NT2/D1 (cell line): ENCODE measurements at places on chromosomes 12 and 14.
A peak's percentile ranks its signal among the peaks of the same experiment; 100 is the strongest.

DNA sequence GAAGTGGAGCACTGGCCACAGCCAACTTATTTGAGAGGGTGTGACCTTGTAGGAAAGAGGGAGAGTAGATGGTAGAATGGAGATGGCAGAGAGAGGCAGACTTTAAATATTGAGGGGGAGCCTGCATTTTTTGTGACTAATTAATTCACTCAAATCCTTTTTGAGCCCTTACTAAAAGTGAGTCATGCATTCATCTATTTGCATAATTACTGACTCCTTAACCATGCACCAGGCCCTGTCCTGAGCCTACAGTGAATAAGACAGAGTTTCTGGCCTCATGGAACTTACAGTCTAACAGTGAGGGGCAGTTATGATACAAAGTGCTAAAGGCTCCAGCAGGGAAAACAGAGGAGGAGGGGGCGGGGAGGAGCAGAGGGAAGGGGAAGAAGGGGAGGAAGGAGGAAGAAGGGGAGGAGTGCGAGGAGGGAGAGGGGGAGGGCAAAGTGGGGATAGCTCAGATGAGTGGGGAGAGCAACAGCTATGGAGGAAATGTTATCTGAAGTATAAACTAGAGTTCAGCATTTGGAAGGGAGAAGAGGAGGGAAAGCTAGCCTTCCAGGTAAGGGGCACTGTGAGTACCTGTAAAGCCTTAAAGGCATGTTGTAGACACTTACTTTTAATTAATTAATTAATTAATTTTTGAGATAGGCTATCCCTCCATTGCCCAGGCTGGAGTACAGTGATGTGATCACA lies 7.5 kb upstream of the CTDSP2 start:
- no peak for DNase-seq

- no peak for DNase-seq
Observed at GRCh38 chr14:68777644-68778043, 15.2 kb downstream of the ZFP36L1 start.

- no peak for DNase-seq
Observed at GRCh38 chr14:92341791-92342190, 18.8 kb downstream of the SLC24A4 start.

GRCh38 chr12:55068416-55069010 lies 48.7 kb downstream of the NEUROD4 start:
- DNase-seq, result peak; percentile 84

DNA sequence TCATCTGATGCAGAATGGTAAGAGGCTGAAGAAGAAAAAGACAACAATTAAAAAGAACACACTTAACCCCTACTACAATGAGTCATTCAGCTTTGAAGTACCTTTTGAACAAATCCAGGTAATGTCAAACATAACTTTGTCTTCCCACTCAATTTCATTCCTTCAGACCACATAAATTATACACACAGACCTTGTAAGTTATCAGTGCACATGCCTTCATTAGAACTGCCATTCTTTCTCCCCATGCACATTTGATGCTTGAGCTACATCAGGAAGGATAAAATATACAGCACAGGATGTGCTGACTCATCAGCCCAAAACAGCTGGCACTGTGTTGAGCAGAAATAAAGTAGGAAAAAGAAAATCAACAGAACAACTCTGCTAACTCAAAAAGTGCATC lies 246.7 kb downstream of the PAWR start:
- DNase-seq, result no peak

DNA sequence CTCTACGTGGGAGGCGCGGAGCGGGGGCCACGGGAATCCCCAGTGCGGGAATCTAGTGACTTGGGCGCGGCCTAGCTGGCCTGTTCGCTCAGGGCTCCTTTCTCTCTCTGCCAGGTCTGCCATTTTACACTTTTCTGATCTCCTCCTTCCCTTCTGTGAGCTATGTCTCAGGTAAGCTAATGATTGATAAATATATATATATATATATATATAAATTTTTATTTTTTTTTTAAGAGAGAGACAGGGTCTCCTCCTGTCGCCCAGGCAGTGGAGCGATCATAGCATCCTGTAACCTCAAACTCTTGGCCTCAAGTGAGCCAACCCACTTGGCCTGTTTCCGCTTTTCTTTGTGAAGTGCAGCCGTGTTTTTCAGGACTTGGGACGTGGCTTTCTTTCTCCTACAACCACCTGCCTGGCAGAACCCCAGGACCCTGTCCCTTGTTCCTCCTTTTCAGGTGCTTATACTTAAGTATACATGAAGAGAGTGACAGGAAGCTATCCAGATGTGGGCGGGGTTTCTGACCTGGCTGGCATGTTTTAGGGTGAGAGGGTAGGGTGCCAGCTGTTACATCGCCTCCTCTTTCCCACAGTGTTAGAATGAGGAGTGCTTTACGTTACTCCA lies 547 bp downstream of the ZNF140 start:
- no peak for DNase-seq

GRCh38 chr14:104293851-104294627 lies 155.7 kb downstream of the KIF26A start:
- DNase-seq, result no peak

DNA sequence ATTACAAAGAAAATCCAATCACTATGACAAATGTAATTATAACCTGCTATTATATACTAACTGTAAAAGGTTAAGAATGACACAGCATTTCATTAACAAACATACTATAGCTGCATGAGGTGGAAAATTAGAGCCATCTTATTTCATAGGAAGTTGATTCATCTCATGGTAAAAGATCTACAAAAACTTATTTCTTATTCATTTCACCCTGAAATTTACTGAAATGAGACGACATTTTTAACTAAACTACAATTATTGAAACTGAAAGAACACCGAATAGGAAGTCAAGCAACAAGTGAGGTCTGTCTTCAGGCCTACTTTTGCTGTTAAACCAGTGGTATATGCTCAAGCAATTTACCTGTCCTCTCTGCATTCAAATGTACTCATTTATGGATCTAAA lies 87.2 kb downstream of the CEP83 start:
- DNase-seq, result no peak

DNA sequence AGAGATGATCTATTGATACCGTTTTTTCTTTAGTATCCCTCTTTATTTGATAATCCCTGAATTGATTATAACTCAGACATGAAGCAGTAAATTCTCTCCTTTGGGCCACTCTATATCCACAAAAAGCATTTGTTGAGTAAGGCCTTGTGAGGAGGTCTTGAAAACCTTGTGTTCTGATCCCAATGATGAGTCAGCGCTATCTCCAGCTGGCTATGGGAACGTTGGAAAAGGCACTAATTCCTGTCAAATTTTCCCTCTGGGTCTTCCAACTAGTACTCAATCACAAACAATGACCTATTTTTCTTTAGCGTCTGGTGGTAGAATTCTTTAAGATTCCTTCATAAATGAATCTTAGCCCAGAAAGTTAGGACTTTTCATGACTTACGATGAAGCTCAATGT lies 168.4 kb upstream of the LRIG3 start:
- DNase-seq, result no peak

DNA sequence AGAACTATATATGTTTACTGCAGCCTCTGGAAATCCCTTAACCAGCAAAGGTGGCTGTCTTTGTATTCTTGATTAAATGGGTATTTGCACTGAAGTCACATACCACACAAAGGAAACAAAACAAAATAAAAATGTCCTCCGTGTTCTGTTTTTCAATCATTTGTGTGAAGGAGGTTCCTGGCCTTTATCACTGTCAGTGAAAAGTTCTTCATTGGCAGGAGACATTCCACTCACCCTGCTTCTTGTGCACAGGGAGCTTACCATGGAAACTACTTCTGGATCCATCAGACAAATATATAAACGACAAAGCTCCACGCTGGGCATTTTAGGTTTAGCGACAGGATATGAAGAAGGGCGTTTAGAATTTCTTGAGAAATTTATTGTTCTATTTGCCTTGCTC lies 5.7 kb upstream of the NKX2-8 start:
- no peak for DNase-seq

DNA sequence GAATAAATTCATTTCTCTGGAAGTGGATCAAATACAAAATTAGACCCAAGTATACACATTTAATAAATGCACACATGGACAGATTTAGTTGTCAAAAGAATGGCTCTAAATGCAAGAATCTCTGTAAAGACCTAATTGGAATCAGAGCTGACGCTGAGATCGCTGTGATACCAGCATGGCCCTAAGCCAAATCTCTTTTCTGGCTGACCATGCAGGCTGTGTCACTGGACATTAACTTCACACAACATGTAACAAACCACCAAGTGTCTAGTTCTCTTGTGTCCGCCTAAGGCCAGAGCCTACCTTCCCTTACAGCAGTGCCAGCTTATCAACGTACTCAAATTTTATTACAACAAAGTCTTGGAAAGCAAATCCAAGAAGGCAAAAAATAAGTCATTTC lies 127.5 kb downstream of the MED13L start:
- DNase-seq, result no peak

GRCh38 chr14:50985124-50985858 lies 41.0 kb upstream of the PYGL start:
- DNase-seq, result no peak

- DNase-seq, result no peak
Observed at GRCh38 chr14:38910092-38910491, 192.9 kb downstream of the SEC23A start.

- no peak for DNase-seq
Observed at GRCh38 chr12:19177754-19178153, 48.2 kb downstream of the PLEKHA5 start.

DNA sequence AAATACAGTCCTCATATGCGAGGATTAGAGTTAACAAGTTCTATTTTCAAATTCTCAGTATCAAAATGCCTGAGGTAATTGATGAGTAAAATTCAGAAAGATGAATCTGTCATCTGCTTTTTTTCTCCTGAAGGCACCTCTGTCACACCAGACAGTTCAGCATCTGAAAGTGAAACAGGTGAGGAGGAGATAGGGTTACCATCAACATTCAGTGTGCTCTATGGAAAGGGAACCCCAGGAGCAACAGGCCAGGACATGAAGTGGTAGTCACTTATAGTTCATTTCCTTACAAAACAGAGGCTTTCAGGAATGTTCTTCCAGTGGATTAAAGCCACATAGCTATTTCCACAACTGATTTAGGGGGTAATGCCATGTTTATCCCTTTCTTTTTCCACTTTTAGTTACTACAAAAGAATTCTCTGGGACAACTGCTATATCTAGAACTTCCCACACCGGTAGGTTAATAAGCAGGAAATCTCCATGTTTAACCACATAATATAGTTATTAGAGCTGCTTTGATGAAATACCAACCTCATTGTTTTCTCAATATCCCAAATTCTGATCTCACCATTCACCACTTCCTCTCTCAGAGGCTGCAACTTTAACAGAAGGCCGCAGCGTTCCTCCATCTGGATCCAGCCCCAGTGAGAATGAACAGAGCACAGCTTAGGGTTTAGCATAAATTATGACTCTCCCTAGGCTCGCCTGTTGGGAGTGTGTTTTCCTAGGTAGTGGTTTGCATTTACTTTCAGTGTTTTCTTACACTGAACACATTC lies 177.0 kb upstream of the CNTN1 start:
- DNase-seq, result no peak

GRCh38 chr12:119274636-119275065 lies 59.9 kb upstream of the CCDC60 start:
- no peak for DNase-seq

GRCh38 chr12:126974779-126975178 lies 1292.2 kb upstream of the TMEM132C start:
- no peak for DNase-seq

GRCh38 chr14:55807053-55807880 lies 227.3 kb downstream of the KTN1 start:
- no peak for DNase-seq

GRCh38 chr12:89040146-89040964 lies 311.9 kb downstream of the DUSP6 start:
- DNase-seq, result no peak

DNA sequence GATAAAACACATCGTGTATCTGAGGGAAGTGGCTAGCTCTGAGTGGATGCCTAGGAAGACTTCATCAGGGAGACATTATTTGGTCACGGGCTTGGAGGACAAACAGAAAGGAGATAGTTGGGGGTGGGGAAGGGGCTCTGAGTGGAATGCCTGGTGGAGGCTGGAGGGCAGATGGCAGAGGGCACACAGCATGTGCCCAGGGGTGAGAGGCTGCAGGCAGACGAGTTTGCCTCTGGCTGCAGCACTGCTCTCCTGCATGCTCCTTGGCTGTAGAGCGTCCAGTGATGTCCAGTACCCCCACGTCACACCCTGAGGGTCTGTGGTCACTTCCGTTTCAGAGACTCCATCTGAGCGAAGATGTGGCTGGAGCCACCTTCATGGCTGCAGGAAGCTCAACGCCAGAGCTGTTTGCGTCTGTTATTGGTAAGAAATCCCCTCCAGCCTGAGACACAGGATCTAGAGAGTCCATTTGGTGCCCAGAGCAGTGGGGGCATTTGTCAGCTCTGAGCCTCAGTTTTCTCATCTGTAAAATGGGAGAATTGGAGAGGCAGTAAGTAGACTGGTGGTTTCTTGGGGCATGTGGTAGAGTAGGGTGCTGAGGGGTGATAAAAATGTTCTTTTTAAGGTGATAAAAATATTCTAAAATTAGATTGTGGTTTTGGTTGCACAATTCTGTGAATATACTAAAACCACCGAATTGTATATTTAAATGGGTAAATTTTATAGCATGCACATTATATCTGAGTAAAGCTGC lies 71.7 kb upstream of the RIN3 start:
- DNase-seq, result no peak

- no peak for DNase-seq
Observed at GRCh38 chr14:106203438-106203837, 677.1 kb downstream of the TMEM121 start.

- no peak for DNase-seq
Observed at GRCh38 chr12:46492471-46493085, 120.0 kb upstream of the SLC38A2 start.

- DNase-seq, result no peak
Observed at GRCh38 chr14:49988080-49988990, 95.5 kb downstream of the ARF6 start.

DNA sequence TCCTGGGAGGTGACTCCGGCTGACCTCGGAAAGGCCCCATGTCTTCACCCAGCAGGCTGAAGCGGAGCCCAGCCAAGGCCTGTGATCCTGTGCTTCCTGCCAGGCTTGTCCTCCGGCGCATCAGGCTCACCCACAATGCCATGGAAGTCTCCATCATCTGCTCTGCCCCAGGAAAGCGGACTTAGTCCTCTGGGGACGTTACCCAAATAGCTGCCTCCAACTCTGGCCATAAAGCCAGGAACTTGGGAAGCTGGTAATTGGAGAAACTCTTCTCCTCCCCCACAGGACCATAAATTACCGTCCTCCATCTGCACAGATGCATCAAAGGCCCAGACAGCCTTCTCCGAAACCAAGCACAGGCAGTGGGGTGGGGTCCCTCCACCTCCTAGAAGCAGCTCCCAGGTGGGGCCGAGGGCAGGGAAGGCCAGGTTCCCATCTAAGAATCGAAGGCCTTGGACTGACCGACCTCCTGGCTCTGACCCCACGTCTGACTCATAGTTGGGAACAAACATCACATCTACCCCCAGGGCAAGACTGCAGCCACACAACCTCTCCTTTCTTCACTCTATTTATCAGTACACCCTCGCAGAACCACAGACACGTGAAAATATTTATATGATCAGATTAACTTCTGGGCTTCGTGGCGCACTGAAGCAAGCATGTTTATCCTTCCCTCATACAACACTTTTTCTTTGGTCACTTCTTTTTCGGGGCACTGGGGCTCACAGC lies 56.4 kb downstream of the PITPNM2 start:
- DNase-seq, result no peak

- no peak for DNase-seq
Observed at GRCh38 chr14:44966601-44967336, 4.8 kb downstream of the TOGARAM1 start.
